ENCODE measurements at places on chromosomes 5 and 9.

DNA sequence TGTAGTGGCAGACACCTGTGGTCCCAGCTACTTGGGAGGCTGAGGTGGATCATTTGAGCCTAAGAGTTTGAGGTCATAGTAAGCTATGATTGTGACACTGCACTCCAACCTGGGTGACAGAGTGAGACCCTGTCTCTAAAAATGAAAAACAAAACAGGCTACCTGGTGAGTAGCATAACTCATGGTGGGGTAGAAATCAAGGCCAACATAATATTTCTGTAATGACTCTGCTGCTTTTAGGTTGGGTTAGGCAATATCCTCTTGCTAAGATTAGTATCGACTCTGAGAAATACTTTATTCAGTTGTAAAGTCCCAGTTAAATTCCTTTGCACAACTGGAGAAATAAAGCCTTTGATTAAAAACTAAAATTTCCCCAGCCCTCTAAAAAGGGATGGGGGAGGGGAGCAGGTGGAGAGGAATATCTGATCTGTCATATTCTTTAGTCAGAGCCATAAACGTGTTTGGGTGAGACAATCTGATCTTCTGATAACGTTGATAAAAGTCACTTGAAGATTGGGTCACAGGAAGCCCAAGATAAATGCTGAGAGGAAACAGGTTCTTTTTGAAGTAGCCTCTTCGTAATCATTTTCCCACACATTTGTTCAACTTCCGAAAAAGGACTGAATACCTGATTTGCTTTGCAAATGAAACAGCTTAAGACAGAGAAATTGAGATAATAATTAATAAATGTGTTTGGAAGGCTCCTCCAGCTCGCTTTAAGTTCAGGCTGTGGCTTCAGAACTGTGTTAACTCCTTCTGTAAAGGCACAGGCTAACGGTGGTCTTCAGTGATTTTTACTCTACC lies 14.9 kb downstream of the IL4 start:
- DNase-seq, result no peak

DNA sequence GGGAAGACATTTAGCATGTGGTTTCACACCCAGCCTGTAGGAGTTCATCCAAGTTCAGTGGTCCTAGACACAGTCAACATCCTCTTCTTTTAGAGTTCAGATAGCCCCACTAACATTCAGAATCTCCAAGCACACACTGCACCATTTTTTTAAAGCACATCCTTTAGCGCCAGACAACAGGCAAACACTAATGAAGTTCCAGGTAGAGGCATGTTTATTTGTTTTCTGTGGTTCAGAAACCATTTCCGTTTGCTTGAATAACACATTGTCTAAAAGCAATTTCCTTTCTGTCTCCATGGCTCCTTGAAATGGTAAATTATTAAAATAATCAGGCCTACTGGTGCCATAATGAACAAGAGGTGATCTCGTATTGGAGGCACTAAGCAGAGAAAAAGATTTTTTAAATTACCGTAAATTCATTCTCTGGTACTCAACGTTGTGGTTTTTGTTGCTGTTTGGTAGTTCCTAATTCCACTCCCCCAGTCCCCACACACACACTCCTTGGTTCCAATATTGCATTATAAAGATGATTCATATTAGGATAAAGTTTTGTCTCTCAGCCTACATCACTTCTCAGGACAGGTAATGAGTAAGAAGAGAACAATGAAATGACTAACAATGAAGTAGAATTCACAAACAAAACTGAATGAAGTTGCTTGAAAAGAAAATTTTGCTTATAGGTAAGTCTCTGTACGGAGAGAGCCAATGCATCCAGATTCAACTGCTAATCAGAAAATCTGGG lies 153.1 kb downstream of the PCSK1 start:
- DNase-seq, result no peak

DNA sequence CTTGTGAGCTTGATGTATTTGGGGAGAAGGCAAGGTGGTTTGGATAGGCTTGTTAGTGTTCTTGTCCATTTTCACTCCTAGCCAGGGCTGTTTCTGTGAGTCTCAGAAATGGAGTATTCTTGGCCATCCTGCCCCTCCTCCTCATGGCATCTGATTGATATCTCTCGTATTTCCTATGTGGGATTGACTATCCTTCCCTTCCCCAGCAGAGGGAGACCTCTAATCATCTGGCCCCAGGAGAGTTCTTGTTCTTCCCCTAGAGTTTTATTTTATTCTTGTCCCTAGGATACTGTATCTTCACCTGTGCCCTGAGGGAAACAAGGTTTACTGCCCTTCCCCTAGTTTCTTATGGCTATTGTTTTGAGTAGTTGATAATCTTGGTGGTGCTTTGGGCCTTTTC lies 114.4 kb downstream of the VPS13A start:
- no peak for DNase-seq

GRCh38 chr9:83199240-83199639 lies 136.3 kb upstream of the RASEF start:
- no peak for DNase-seq

DNA sequence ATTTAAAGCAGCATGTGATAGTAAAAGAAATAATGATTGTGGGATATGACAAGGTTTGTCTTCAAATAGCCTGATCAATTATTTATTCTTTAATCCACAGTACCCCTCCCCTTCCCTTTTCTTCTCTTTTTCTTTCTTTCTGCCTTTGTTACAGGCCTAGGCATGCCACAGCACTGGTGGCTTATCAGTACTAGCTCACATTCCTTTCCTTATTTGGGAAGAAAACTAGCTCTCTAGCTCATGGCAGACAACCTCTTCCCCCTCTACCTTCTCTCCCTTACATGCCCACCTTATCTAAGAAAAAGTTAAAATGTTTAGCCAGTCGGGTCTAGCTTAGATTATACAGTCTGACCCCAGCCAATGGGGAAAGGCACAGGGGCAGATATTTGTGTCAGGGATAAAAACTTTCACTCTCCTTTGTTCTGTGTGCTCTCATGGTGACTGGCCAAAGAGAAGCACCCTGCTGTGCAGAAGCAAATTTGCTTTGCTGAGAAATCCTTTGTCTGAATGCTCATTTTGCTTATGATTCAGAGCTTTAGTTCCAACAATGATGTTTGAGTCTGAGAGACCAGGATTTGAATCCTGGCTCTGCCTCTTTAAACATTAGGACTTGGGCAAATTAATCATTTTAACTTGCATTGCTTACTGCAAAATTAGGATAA lies 75.8 kb upstream of the CDH12 start:
- no peak for DNase-seq

DNA sequence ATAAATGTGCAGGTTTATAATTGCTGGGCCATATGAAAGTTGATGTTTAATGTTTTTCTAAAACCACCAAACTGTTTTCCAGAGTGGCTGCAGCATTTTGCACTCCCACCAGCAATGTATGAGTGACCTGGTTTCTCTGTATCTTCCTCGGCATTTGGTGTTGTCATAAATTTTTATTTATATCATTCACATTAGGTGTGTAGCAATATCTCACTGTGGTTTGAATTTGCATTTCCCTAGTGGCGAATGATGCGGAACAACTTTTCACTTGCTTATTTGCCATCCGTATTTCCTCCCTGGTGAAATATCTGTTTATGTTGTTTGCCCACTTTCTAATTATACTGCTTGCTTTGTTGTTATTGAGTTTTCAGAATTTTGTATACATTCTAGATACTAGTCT lies 295.7 kb upstream of the TUT7 start:
- DNase-seq, result no peak

- DNase-seq, result no peak
Measured at GRCh38 chr9:111821006-111821528, 26.3 kb upstream of the SHOC1 start.

DNA sequence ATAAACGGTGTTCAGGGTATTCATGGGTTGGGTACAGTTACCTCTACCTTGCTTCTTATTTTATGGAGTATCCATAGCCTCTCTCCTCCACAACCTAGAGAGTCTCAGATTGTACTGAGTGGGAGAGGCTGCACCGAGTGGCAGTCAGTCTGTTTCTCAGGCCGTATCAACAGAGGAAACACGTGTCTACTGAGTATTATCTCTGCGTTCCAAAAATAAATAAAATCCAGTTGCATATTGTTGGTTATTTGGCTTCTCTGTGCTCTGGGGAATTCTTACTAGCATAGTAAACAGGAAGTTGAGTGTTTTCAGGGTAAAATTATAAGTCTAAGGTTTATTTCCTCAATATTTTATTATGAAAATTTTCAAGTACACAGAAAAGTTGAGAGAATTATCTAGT lies 231.0 kb downstream of the ARHGEF28 start:
- no peak for DNase-seq

GRCh38 chr9:131977109-131977838 lies 102.4 kb downstream of the MED27 start:
- no peak for DNase-seq

DNA sequence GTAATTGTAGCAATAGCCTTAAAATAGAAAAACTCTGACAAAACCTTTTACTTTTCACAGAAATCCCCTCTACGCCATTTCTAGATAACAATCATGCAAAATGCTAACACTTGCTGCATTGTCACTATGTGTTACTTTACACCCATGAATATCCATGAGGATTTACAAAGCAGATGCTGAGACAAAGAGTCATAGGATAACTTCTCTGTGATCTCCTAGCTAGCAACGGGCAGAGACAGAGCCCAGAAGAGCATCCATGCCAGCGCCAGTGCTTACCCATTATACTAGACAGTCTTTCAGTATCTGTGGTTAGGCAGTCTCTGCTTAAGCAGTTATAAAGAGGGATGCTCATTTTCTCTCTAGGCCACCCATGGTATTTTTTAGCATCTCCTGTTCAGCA lies 474.1 kb downstream of the CAAP1 start:
- no peak for DNase-seq

DNA sequence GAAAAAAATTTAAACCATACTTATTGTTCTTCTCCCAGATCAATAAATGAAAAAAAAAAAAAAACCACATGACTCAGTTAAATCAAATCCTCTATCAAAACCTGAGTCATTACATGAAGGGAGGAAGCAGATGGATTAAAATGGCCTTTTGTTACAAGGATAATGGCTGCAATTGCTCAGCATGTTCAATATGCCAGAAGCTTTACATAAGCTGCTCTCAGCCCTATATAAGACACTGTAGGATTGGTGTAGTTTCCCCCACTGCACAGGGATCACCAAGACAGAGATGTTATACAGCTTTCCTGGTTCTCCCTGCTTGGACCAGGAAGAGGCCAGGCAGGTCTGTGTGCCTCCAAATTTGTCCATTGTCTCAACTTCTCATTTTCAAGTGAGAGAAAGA lies 101.6 kb upstream of the MAP1B start:
- no peak for DNase-seq

DNA sequence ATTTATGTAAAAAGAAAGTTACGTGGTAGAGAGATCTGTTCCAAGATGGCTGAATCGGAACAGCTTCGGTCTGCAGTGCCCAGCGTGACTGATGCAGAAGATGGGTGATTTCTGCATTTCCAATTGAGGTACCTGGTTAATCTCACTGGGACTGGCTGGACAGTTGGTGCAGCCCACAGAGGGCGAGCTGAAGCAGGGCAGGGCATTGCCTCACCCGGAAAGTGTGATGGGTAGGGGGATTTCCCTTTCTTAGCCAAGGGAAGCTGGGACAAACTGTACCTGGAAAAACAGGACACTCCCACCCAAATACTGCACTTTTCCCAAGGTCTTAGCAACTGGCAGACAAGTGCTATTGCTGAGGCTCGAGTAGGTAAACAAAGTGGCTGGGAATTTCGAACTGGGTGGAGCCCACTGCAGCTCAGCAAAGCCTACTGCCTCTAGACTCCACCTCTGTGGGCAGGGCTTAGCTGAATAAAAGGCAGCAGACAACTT lies 13.1 kb upstream of the HSD17B4 start:
- DNase-seq, result no peak

- no peak for DNase-seq
Measured at GRCh38 chr5:6111131-6111530, 267.2 kb downstream of the MED10 start.

DNA sequence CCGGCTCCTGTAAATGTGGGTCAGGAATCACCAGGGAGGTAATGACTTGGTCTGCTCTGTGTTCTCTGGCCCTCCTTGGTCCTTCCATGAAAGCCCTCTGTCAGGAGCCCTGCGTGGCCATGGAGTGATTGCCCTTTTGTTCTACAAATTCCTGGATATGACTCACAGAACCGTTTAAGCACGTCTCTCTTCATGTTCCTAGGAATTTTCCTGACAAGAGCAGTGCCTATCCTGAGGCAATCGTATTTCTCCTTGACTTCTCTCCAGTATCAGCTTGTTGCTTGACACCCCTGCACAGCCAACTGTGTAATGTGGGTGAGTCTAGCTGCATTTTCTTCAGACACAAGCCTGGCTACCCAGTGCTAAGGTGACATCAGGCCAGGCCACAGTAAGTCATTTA lies 274.3 kb upstream of the ZNF462 start:
- no peak for DNase-seq

GRCh38 chr5:171131497-171131896 lies 177.6 kb upstream of the TLX3 start:
- DNase-seq, result no peak

DNA sequence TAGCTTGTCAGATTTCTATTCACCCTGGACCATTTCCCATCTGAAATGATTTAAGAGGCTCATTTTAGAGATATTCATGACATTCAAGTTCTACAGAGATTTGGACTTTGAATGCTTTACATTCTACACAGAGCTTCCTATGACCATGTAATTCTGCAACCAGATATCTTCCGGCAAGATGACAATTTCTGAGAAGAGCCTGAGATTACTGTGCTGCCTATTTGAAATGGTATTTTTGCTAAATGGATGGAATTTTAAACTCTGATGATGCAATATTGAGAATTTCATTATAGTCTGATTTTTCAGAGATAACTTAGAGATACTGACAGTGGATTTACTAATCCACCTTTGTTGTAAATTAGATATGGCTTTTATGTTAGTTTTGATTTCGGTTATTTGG lies 16.0 kb upstream of the ACOT12 start:
- DNase-seq, result no peak

GRCh38 chr9:121088576-121088975 lies 13.8 kb downstream of the CNTRL start:
- DNase-seq, result no peak

DNA sequence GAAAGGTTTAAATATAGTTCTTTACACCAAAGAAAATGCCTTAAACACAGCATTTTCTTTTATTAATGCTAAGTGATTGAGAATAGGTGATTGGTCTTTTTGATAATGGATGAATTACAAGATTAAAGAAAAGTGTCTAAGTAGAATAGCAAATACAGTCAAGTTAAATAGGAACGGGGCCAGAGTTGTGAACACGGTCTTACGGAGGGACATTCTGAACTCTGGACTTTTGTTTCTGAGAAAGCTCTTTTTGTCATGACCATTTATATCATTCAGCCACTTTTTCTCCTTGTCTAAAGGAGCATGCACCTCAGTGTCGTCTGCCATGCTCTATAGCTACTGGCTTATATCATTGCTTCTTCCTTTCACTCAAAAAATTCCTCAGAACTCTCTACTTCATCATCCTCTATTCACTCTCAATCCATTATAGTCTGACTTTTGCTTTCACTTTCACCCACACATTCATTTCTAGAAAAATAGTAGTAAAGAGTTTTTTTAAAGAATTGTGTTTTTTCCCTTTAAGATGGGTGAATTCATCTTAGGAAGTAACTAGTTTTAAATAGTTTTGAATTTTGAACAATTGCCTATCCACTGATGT lies 263.0 kb upstream of the FBXL7 start:
- DNase-seq, result no peak

All from C1 segment of cervical spinal cord (tissue), 14 donors.